ENCODE measurements at places on chromosomes 12 and 14.

GRCh38 chr14:70183991-70184390, 4.8 kb downstream of the SLC8A3 start:
- no peak for DNase-seq

- DNase-seq = no peak
Observed at GRCh38 chr12:5171701-5172100, 128.0 kb downstream of the KCNA5 start.

- no peak for DNase-seq
Observed at GRCh38 chr14:81301371-81301770, 80.6 kb upstream of the GTF2A1 start.

GRCh38 chr14:72892879-72893635, 844 bp downstream of the DPF3 start:
- DNase-seq = no peak

DNA sequence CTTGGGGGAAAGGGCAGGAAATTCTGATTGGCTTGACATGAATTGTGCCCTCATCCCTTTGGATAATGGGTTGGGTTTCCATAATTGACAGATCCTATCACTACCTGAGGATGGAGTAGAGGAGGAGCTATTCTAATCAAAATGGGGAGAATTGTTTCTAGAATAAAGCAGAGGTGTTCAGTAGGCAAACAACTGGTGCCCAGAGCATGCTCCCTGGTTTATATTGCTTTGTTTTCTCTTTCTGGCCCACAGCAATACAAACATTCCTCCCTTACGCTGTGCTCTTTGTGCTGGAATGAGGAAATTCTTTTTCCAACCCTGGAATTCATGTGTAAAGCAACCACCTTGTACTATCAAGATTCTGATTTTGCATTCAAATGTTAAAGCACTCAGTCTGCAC, 147.4 kb downstream of the RASSF9 start:
- no peak for DNase-seq

GRCh38 chr14:86575141-86575540, 1045.2 kb downstream of the FLRT2 start:
- no peak for DNase-seq

GRCh38 chr12:111775205-111776193, 8.8 kb downstream of the ALDH2 start:
- peak; percentile 87 for DNase-seq

DNA sequence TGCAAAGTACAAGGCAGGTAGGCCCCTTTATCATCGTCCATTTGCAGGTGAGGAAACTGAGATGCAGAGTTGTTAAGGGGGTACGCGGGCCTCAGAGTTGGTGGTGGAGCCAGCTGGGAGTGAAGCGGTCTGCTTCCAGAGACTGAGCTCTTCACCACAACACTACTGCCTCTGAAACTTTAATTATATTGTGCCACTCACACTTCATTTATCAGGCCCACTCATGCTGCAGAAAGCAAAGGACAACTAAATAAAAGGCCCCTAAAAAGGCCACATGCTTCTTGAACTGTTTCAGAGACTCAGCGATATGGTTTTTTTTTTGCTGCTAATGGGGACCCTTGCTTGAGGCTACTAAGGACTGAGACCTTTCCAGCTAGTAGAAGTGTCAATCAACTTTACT, 153.1 kb downstream of the TTC7B start:
- no peak for DNase-seq

DNA sequence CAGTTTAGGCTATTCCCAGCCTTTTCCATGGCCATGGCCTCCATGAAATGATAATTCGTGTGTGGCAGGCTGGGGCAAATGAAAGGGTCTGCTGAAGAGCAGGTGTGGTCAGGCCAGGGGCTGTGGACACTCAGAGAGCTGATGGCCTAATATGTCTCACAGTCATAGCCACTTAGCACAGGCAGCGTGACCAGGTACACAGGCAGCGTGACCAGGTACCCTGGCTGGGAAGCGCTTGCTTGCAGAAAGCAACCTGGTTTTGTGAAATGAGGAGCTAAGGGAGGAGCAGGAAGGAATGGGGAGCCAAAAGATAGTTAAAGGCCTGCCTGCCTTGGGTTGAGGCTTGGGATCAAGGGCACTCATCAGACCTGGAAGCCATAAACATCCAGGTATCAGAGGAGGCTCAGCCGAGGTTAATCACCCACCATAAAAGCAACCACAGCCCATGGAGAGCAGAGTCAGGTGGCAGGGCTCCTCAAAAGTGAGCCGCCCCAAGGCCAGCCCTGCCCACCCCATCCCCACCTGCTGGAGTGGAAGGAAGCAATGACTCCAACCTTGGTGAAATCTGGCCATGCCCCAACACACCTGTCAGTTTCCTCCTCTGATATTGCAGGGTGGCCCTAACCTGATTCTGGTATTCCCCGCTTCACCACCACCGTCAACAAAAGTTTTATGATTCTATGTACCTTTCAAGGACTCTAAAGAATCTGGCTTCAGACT, 8.0 kb upstream of the KRT8 start:
- no peak for DNase-seq

DNA sequence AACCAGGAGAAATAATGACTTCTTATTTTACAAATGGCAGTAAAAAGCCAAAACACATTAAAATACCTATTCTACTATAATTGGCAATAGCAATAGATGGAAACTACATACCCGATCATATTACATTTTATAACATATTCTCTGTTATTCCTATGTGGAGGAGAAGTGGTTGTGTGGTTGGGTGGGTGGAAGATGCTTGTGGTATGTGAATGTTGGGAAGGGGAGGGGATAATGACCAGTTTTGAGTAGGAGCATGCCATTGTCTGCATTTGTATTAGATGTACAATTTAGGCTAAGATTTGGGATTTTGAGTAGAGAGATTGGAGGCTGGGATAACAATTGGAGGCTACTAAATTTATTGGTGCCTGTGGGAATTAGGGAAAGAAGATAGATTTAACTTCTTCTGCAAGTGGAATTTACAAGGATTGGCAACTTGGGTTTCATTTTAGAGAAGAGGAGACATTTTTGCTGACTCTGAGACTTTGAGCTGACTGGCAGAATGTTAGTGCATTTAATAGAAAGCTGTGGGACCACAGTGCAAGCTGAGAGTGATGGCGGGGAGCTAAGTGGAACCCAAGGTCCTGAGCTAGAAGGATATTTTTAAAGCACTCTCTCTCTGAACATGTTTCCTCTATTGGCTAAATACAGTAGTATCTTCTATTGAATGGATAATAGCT, 65.2 kb downstream of the SLC16A7 start:
- DNase-seq = no peak

All from GF-D8 (cell line).